Stimulated activated CD8-positive, alpha-beta memory T cell treated with anti-CD3 and anti-CD28 coated beads, Interleukin-4, amount 100 ng/mL, for 4 hours (primary cell): ENCODE measurements at places on chromosomes 2 and 18.

- no peak for DNase-seq
Observed at GRCh38 chr2:83686863-83687262, 772.2 kb downstream of the SUCLG1 start.

DNA sequence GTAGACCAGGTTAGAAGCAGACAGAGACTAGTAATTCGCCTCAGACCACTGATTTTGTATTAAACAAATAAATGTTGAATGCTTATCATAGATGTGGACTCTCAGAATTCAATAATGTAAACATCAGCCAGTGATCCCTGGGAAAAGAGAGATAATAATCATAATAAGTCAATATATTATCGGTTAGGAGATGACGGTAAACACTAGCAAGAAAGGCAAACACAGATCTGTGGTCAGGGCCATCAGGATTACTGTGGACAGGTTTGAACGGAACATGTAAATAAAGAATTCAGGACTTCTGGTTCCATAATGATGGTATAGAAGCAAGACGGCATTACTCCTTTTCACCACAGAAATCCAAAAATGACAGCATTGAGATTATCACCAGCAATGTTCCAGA lies 861.6 kb downstream of the CBLN2 start:
- no peak for DNase-seq

DNA sequence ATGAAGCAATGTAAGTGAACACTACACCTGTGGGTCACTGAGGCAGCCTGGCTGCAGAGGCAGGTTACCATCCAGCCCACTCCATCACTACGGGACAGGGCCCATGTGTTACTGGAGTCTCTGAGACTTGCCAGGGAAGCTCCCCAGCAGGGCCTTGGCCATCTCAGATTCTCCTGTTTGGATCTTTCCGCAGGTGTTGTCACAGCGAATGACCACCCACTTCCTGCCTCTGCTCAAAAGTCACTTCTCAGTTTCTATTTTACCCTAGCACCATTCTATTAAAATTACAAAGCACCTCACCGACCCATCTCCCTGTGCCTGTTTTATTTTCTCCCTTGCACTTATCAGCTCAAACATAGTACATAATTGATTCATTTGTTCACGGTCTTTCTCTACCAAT lies 34.5 kb upstream of the L3MBTL4 start:
- no peak for DNase-seq

GRCh38 chr2:146123714-146124113 lies 1603.8 kb upstream of the ZEB2 start:
- no peak for DNase-seq

GRCh38 chr18:6004119-6004518 lies 108.8 kb upstream of the TMEM200C start:
- DNase-seq: no peak
